ENCODE measurements at places on chromosomes 11 and 22.

DNA sequence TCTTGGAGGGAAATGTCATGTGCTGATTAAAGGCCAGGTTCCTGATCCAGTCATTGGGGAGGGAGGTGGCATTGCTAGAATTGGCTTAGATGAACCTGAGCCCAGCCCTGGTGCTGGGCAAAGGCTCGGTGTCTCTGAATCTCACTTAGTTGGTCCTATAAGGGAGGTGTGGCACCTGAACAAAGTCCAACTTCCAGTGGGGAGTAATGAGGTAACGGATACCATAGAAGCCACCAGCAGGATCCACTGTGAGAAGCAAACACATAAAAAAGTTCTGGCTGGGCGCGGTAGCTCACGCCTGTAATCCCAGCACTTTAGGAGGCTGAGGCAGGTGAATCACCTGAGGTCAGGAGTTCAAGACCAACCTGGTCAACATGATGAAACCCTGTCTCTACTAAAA lies 26.6 kb downstream of the PRDM11 start:
- no peak for DNase-seq

DNA sequence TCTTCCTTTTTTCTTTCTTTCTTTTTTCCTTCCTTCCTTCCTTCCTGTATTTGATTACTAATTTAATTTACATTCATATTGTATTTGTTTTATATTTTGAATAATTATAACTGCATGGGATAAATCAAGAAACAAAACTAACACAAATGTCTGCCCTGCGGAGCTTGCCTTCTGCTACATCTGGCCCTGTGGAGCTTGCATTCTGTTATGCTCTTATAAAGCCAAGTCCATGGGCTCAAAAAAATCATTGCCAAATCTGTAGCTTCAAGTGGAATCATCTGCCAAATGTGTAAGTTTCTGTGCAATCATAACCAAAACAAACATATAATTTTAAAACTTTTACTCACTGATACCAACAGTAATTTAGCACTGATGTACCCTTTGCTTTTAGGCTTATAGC lies 8.0 kb upstream of the OR52J3 start:
- DNase-seq = no peak

DNA sequence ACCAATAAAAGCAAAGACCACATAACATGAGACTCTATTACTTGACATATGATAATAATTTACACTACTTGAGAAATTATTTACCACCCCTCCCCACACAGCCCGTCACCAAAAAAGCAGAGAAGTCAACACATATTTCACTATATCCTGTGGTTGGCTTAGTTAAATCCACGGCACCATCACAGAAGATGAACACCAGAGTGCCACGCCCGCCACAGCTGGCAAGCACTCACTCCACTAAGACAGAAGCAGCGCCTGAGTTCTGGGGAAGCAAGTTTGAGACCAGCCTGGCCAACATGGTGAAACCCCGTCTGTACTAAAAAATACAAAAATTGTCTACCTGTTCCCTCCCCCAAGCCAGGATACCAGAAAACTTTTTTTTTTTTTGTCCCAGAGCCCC lies 53.1 kb downstream of the PACSIN2 start:
- peak; percentile 44 for DNase-seq

- DNase-seq = peak; percentile 68
Measured at GRCh38 chr11:3157381-3158130, 7.6 kb downstream of the OSBPL5 start.

DNA sequence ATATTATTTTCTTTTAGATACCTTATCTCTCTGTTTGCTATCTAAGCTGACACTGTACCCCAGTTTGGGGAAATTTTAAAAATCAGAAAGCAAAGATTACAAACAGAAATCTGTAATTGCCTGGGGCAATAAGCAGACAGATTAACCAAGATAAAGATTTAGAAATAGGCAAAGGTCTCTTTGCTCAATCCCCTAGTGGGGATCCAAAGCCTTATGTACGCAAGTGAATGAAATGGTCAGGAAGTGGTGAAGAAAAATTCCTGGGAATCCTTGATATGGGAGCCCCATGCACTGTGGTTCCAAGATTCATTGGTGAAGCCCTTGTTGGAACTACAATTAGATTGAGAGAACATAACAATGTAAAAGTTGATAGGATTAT lies 139.5 kb upstream of the GUCY1A2 start:
- DNase-seq = no peak

GRCh38 chr11:120284272-120284671 lies 40.8 kb upstream of the TLCD5 start:
- no peak for DNase-seq

GRCh38 chr11:14357881-14358728 lies 878 bp downstream of the RRAS2 start:
- DNase-seq = peak; percentile 85

- DNase-seq = no peak
Measured at GRCh38 chr11:62646825-62647608, 604 bp upstream of the GANAB start.

DNA sequence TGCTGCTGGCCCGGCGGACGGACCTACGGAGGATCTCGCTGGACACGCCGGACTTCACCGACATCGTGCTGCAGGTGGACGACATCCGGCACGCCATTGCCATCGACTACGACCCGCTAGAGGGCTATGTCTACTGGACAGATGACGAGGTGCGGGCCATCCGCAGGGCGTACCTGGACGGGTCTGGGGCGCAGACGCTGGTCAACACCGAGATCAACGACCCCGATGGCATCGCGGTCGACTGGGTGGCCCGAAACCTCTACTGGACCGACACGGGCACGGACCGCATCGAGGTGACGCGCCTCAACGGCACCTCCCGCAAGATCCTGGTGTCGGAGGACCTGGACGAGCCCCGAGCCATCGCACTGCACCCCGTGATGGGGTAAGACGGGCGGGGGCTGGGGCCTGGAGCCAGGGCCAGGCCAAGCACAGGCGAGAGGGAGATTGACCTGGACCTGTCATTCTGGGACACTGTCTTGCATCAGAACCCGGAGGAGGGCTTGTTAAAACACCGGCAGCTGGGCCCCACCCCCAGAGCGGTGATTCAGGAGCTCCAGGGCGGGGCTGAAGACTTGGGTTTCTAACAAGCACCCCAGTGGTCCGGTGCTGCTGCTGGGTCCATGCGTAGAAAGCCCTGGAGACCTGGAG lies 74.1 kb downstream of the LRP5 start:
- peak; percentile 10 for DNase-seq

DNA sequence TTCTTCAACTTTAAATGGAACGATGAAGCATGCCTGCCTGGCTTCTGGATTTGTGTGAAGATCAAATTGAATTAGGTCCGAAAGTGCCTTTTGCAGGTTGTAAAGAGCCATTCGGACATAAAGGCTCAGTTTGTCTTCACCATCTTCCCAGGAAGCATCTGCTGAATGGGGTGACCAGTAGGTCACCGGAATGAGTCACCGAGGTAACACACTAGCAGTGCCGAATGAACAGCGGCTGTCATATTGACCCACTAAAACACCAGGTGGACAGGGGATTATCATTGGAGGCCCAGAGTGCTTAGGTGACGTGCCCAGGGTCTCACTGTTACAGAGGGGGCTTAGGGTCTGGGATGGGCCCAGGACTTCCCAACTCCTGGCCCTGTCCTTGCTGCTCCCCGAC lies 43.1 kb upstream of the MYH9 start:
- peak; percentile 21 for DNase-seq

GRCh38 chr11:45412051-45412471 lies 125.9 kb upstream of the SYT13 start:
- no peak for DNase-seq

DNA sequence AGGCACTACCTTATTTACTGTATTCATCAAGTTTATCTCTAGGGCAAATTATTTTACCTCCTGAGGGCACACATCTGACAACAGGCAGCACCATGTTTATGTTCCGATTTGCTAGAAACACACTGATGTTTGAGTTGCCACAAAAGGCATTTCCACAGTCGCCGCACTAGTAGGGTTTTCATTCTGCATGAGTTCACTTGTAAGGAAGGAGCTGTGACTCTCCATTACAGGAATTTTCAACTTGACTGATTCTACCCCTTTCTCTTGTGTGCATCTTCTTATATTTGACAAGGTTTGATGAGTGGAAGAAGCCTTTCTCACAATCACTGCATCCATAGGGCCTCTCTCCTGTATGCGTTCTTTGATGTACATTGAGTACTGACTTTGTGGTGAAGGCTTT lies 455.9 kb upstream of the CNTN5 start:
- no peak for DNase-seq

DNA sequence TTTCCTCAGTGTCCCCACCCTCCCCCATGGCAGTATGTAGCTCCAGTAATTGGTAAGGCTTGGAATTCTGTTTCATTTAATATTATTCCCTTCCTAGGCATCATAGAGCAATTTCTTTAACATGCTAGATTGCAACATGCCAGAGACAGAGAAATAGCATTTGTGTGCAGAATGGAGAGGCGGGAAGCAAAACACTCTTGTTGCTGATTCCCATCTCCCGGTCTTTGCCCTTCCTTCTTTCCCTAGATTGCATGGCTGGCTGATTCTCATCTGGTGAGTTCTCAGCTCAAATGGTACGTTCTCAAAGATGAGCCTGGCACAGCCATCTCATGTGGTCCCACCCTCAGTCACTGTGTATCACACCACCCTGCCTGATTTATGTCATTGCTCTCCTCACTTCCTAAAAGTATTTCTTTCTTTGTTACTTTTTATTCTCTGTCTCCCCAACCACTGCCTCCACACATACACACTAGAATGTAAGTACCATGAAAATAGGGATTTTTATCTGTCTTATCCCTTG lies 66.9 kb downstream of the ARFGAP2 start:
- no peak for DNase-seq

- DNase-seq = no peak
Measured at GRCh38 chr11:34640924-34641275, 20.0 kb downstream of the EHF start.

GRCh38 chr11:76410851-76411357 lies 29.8 kb downstream of the GVQW3 start:
- peak; percentile 44 for DNase-seq

GRCh38 chr11:96215110-96215782 lies 127.7 kb downstream of the MAML2 start:
- DNase-seq = peak; percentile 66

- DNase-seq = no peak
Measured at GRCh38 chr11:106381895-106382294, 304.4 kb downstream of the AASDHPPT start.

DNA sequence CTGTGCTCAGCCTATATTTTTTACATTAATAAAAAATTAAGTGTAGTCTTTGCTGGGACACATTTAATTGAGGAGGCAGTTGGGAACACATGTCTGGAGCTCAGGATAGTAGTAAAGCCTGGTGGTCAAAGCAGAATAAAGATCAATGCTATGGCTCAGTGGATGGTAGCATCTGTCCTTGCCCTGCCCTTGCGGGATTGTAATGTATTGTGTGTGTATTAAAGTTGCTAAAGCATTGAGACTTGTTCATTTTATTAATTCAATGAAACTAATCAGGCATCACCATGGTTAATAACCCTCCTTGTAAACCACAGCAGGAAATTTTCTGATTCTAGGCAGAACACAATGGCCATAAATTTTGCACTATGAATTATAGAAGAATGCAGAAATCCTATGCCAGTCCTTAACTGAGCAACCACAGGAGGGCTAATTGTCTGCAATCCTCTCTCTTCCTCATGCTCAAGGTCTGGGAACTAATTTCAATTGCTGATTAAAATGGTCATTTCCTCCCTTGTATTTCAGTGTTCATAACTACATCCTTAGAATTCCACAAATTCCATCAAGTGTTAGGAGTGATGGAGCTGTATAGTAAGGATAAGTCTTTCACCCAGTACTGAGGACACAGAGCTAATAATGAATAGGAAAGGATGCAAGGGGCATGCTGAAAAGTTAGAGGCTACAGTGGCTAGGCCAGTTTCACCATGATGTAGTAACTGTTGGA lies 403.2 kb upstream of the DDI1 start:
- DNase-seq = peak; percentile 56

- no peak for DNase-seq
Measured at GRCh38 chr11:110493346-110493745, 63.6 kb downstream of the FDX1 start.
